ENCODE measurements at places on chromosomes 13 and 19.

GRCh38 chr13:98507282-98507797 lies 69.6 kb downstream of the STK24 start:
- DNase-seq = peak; percentile 83

- no peak for DNase-seq
Observed at GRCh38 chr13:104875038-104875754, 1660.3 kb downstream of the EFNB2 start.

- DNase-seq = no peak
Observed at GRCh38 chr19:10921910-10922637, 6.4 kb downstream of the YIPF2 start.

- no peak for DNase-seq
Observed at GRCh38 chr13:65789815-65790214, 1440.3 kb downstream of the PCDH9 start.

DNA sequence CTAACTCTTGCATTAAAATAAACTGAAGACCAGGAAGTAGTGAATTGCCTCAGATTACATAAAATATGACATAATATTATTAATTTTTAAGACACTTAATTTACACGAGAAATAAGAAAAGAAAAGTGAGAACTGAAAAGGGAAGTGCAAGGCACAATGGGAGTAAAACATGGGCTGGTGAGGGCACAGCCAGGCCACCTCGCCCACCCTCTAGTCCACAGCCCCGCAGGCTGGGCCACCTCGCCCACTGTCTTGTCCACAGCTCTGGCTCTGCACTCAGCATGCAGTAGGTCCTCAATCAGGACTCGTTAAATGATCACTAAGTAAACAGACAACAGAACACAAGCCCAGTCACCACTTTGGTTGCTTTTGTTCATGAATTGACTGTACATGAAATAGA lies 67.8 kb upstream of the ARHGEF7 start:
- no peak for DNase-seq

DNA sequence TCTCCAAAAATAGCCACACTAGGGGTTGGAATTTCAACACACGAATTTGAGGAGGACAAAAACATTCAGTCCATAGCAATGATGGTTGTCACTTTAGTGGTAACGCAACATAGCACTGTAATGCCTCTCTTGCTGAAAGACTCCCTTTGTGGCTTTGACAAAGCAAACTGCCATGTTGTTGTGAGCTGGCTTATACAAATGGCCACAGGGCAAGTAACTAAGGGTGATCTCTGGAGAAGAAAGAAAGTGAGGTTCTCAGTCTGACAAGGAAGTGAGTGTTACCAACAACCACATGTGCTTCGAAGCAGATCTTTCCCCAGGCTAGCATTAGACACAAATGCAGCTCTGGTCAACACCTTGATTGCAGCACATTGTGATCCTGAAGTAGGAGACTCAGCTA lies 79.1 kb upstream of the PCDH17 start:
- DNase-seq = no peak

DNA sequence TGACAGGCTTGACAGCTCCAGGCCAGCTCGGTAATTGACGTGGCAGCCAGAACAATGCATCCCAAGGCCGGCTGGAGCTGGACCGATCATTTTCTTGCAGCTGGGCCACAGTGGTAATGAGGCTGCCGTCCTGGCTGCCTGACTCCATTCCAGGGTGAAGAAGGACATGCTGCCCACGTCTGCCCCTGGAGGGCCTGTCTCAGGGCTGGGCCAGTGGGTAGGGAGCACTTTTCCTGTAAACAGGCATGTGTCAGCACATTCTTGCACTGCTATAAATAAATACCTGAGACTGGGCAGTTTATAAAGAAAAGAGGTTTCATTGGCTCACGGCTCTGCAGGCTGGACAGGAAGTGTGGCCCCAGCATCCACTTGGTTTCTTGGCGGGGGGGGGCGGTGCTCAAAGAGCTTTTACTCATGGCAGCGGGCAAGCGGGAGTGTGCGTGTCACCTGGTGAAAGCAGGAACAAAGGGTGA lies 38.1 kb upstream of the KCTD15 start:
- no peak for DNase-seq

GRCh38 chr13:73722120-73722519 lies 412.1 kb downstream of the KLF12 start:
- no peak for DNase-seq

DNA sequence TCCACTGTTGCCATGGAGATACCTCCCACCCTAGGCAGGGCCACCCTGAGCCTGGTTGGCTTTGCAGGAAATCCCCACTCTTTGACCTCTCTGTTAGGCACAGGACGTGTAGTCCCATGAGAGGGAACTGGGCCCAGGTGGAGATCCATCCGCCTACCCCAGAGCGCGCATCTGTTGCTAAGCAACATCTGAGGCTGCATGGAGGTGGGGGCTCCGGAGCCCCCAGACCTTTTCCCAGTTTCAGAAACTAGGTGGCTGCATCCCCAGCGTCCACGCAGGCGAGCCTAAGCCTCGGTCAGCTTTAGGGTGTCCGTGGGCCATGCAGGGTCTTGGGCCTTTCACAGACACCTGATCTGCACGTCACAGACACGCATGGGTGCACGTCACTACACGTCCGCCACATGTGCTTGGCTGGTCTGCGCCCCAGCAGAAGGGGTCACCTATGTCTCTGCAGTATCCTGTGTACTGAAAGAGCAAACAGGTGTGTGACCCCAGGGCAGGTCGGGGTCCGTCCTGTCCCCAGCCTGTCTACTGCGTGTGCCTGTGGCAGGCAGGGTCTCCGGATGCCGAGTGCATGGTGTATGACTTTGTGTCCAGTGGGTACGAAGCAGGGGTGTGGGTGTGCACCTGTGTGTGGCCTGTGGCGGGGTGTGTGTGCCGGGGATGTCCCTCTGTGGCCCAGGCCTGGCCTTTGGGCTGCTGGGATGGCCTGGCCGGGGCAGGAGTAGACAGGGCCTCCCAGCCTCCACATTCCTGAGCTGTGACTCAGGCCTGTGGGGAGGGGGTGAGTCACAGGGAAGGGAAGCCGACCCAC lies 4.1 kb upstream of the CIRBP start:
- peak; percentile 93 for DNase-seq

GRCh38 chr13:109840201-109840892 lies 54.0 kb upstream of the IRS2 start:
- DNase-seq = no peak

- no peak for DNase-seq
Observed at GRCh38 chr13:105377452-105377851, 1158.0 kb downstream of the EFNB2 start.

DNA sequence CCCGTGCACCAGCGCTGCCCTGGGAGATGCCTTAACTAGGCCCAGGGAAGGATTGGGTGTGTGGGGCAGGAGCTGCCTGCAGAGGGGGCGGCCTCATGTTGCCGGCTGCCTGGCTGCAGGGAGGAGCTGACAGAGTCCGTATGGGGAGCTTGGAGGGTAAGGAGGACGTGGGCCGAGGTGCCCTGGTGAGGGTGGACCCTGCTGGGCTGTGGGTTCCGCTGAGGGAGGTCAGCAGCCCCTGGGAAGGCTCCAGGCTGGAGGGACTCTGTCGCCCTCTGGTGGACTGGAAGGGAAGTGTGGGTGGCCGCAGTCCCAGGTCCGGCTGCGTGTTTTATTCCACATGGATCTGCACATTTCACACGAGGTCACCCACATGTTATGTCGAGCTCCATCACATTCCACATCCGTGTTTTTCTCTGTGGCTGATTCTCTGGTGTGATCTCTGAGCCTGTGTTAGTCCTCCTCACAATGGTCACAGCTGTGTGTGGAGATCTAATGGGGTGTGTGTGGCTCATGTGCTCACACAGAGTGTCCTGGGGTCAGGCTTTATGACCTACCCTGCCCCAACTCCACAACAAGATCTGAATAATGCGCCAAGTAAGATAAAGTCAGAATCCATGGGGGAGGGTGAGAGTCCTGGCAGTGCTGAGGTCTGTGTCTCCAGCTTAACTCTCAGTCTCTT lies 1.8 kb upstream of the CEACAM8 start:
- DNase-seq = no peak

DNA sequence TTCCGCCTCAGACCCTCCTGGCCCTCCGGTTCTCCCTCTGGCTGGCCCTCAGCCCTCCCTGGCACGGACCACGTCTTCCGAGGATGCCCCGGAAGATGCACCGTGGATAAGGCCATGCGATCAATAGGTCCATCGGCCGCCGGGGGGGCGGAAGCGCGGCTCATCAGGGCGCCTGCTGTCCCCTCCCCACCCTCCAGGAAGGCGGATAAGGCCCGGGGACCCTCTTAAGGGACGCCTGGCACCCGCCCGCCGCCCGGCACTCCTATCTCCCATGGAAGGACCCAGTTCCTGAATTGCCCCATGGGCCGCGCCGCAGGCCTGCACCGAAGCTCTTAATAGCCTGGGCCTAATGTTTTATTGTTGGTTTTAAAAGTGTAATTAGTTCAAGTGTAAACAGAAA lies 46.2 kb upstream of the TCF3 start:
- DNase-seq = no peak

GRCh38 chr13:52454459-52454819 lies 839 bp upstream of the CKAP2 start:
- no peak for DNase-seq

DNA sequence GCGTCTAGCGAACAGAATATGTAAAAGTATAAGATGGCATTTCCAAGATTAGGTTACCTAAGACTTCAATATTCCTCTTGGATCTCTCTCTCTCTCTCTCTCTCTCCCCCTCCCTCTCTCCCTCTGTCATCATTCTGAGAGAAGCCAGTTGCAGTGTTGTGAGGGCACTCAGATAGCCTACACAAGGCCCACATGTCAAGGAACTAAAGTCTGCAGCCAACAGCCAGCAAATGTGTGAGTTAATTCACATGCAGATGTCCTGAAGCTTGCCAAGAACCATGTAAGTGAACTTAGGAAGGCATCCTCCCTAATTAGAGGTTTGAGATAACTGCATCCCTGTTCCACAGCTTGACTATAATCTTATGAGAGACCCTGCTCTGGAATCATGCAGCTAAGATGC lies 822.9 kb upstream of the PRR20A start:
- DNase-seq = no peak

DNA sequence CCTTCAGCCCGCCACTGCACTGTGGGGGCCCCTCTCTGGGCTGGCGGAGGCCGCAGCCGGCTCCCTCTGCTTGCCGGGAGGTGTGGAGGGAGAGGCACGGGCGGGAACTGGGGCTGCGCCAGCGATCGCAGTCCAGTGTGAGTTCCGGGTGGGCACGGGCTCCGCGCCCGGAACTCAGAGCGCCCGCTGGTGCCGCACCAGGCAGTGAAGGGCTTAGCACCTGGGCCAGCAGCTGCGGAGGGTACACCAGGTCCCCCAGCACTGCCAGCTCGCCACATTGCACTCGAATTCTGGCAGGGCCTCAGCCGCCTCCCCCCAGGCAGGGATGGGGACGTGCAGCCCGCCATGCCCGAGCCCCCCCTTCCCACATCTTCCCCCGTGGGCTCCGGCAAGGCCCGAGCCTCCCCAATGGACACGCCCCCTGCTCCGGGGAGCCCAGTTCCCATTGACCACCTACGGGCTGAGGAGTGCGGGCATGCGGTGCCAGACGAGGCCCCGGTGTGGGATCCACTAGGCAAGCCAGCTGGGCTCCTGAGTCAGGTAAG lies 135.9 kb upstream of the RFC3 start:
- no peak for DNase-seq

DNA sequence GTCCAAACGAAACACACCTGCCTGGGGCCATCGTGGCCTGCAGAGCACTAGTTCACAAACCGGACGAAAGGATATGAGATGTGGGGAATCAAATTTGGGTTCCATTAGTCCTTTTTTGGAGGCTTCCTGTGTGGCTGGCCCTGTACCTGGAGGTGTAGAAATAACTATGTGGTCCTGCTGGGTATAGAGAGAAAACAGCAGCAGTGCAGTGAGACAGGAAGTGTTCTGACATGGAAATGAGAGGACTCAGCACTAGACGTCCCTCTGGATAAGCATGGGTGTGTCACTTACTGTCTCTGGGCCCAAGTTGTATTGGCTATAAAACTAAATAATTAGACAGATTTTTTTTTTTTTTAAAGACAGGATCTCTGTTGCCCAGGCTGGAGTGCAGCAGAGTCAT lies 12.3 kb downstream of the KDELR1 start:
- DNase-seq = no peak

- peak; percentile 81 for DNase-seq
Observed at GRCh38 chr19:47765523-47766358, 12.8 kb upstream of the SELENOW start.

GRCh38 chr19:46980761-46981160 lies 38.9 kb upstream of the NPAS1 start:
- DNase-seq = no peak

DNA sequence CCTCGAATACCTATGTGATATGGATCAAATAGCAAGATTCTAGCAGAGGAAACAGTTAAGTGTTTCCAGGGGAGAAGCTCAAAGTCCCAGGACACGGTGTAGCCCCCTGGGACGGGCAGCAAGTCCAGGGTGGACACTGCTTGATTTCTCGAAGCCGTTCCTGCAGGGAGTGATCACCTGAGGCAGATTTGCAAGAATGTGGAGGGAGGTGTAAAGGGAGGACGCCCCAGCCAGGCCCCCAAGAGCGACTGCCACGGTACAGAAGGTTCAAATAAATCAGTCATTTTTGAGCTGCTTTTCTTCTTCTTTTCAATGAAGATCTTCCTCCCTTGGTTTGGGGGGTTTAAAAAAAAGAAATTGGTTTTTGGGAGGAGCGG lies 41.4 kb downstream of the KLF2 start:
- no peak for DNase-seq

DNA sequence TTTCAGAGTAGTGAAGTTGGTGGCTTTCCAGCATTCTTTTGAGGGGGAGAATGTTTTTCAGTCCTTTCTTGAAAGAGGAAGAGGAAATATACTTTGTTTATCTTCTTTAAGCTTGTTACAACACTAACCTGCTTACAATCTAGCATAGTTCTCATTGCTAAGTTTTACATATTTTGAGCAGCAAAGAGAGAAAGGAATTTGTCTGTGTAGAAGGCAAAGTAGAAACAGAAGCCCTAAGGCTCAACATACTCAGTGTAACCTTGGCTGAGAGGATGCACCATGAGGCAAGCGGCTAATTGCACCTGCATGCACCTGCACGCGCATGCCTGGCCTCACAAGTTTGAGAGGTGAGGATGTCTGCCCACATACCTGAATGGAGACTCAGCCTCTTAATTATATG lies 2.2 kb downstream of the FRY start:
- no peak for DNase-seq

DNA sequence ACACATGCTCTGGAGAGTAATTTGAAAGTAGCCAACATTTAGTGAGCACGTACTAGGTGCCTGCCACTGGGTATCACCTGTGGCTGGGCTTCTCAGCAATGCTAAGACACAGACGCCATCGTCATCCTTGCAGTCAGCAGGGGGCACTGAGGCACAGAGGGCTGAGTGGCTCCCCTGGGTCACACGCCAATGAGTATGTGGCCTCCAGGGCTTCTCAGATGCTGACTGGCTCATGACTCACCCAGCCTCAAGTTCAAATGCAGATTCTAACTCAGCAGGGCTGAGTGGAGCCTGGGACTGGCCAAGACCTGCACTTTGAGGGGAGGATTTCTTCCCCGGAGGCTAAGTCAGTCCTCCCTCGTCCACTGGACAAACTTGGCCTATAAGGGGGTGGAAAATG lies 115.1 kb upstream of the CACNA1A start:
- DNase-seq = no peak

Data from sigmoid colon (tissue), 7 donors.